ENCODE measurements at places on chromosomes 12 and 14.

- peak; percentile 20 for DNase-seq
Measured at GRCh38 chr14:20477211-20477876, 8.1 kb downstream of the PNP start.

GRCh38 chr12:21308785-21309184, 25.9 kb downstream of the SLCO1A2 start:
- no peak for DNase-seq

DNA sequence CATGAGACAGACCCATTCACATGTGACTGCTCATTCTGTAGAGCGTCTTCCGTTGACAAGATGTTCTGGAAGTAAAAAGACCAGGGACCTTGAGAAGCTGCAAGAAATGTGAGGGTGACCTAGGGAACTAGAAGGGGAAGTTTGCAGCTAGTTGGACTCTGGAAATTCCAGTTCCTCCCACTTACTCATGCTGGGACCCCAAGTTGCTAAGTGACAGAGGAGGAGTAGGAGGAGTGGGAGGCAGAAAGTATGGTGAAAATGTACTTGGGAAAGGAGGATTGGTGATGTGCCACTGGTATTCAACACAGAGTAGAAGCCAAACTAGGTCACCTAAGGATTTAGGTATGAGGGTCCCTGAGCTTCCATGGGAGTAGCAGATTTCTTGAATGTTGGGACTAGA, 132.4 kb downstream of the KCNA5 start:
- no peak for DNase-seq

- DNase-seq = no peak
Measured at GRCh38 chr14:65986041-65986440, 500.1 kb upstream of the CCDC196 start.

DNA sequence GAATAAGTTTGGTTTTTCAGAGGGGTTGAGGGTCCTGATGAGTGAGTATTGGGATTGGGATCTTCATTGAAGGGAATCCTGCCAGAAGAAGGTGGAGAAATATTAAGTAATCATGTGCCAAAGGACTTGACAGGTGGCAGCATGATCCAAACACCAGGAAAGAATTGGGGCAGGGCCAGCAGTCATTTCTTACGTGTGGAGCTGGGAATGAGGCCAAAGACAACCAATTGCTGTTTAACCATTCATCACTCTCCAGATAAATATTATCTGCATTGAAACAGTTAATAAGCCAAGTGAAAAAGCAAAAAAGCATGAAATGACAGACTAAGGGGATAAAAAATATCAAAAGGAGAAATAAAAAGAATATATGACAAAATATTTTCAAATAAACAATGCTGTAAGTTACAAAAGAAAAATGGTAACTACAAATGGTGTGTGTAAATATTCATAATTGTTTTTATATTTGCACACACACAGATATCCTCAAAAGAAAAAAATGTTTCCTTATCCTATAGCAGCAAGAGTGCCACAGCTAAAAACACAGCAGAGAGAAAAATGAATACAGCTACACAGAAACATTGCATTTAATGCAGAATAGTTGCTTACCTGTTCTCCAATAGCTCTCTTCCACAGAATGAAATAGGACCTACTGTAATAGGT, 26.2 kb downstream of the C2CD5 start:
- DNase-seq = no peak

Measured in SK-MEL-5 (cell line).